NCI-H1092 (cell line): ENCODE measurements at places on chromosomes 13 and 19.

DNA sequence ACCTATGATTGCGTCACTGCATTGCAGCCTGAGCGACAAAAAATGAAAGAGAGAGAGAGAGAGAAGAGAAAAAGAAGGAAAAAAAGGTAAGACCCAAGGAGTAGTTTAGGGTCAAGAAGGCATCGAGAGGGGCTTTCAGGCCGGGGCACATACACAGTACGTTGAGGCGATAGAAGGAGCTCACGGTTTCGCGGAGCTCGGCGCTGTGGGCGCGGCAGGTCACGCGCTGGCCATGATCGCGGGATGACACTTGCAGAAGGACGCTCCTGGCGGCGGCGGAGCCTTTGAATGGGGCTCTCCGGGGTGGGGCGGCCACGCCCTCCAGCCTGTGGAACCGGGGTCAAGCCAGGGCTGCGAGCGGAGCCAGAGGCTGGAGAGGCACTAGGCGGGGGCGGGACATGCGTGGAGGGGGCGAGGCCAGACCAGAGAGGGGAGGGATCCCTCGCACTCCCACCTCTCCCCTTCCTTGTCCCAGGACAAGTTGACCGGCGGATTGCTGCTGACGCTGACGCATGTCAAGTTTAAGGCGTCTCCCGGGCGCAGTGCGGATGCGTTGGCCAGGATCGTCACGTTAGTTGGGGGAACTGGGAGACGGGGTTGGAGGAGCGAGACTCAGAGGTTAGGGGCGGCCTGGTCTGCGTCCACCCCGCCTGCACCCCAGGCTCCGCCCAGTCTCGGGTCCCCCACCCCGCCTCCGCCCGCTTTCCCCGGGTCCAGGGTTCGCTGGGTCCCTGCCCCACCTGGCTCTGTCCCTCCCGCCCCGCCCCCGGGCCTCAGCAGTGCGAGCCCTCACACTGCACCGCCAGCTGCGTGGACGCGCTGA lies 6.9 kb downstream of the NPHS1 start:
- no peak for DNase-seq

DNA sequence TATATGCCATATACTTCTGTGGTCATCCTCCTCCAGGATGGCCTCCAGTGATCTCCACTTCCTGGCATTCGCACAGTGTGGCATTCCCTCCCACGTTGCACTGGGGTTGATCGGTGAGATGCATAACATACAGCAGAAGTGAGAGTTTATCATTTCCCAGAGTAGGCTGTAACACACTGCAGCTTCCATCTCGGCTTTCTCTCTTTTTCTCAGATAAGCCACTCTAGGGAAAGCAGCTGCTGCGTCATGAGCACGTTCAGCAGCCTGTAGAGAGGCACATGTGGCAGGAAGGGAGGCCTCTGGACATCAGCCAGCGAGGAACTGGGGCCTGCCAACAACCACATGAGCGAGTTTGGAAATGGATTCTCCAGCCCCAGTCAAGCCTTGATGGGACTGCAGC lies 807.1 kb downstream of the DIAPH3 start:
- DNase-seq = peak; percentile 82

DNA sequence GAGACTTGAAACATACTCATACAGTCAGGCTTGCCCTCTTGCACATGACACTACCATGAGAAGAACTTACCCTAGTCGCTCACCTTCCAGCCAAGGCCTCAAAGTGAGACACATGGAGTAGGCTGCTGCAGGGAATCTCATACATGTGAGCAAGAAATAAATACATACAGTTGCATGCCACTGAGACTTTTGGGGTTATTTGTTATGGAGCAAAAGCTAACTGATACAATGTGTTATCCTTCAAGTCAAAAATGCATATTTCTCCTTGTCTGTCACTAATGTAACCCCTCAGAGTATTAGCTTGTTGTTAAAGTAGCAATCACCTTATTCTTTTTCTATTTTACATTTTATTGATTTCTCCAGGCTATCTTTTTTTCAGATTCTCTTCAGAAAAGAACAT lies 58.1 kb downstream of the FOXO1 start:
- DNase-seq = no peak

DNA sequence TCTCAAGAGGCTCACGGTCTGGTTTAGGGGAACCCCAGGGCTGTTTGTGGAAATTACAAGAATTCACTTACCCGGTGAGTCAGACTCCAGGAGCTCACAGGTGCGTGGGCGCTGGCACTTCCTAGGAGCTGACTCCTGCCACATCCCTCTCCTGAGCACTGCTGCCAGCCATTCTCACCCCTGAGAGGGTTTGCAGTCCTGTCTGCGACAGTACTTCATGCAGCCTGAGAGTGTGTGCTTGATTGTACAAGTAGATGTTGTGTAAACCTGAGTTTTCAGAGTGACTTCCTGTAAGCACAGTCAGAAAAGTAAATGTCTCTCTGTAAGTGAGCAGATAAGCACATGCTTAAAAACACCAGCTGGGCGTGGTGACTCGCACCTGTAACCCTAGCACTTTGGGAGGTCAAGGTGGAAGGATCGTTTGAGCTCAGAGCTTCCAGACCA lies 8.1 kb downstream of the MRPL4 start:
- no peak for DNase-seq

GRCh38 chr13:44453069-44453468 lies 79.4 kb downstream of the SERP2 start:
- no peak for DNase-seq
